DMS79 (cell line): ENCODE measurements at places on chromosomes 2 and 18.

DNA sequence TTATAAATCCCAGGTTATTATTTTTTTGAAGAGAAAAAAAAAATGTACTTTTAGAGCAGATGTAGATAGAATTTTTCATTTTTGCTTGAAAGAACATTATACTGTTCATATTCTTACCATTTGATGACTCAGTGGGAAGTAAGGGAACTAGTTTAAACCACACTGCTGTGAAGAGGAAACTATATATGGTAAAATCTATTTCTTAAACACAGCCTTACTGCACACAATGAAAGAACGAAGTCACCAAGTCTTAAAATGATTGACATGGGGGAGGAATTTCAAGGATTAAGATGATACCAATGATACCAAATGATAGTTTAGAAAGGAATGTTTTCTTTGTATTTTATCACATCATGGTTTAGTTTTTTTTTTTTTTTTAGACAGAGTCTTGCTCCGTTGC, 5.0 kb downstream of the ACTR2 start:
- DNase-seq = no peak

- DNase-seq = peak; percentile 16
These were observed 222.5 kb downstream of the DLGAP1 start for GRCh38 chr18:4232656-4233055.

GRCh38 chr2:230700447-230700846, 12.2 kb upstream of the CAB39 start:
- DNase-seq = no peak

- DNase-seq = no peak
These were observed 49.7 kb upstream of the ABCA12 start for GRCh38 chr2:215188078-215188477.

DNA sequence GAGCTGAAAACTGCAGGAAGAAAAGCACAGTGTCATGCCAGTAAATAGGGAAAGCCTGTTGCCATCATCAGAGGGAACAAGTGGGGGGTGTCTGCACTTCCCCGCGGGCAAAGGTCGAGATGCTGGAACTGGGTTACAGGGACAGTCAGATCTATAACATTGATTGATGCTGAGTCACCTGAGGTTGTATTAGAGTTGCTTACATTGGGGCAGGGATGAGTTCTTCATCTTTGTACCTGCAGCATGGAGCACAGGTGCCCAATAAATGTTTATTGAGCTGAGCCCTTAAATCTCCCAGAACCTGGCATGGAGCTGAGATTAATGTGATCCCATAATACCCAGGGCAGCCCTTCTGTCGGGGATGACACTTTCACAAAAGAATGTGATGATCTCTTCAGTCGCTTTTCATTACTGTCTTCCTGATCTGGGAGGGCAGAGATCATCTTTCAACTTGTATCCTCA, 5.9 kb upstream of the RNF152 start:
- DNase-seq = no peak

- no peak for DNase-seq
These were observed 188.6 kb downstream of the TMEM182 start for GRCh38 chr2:102950371-102950946.

DNA sequence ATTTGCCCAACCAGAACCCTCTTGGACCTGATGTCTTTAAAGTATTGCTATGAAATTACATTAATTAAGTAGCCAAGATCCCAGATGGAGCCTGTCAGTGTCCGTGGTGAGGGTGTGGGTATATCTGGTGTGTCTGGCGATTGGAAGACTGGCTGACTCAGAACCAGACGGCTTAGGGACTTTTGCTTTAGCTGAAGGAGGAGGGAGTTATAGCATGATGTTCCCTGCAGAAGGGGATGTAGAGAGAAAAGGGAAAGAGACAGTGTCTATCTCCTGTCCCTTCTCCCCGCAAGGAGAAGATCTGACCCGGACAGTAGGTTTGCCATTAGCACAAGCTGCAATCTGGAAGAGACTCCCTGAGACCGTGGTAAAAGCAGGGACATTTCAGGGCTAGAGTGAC, 60.6 kb downstream of the POU3F3 start:
- no peak for DNase-seq

DNA sequence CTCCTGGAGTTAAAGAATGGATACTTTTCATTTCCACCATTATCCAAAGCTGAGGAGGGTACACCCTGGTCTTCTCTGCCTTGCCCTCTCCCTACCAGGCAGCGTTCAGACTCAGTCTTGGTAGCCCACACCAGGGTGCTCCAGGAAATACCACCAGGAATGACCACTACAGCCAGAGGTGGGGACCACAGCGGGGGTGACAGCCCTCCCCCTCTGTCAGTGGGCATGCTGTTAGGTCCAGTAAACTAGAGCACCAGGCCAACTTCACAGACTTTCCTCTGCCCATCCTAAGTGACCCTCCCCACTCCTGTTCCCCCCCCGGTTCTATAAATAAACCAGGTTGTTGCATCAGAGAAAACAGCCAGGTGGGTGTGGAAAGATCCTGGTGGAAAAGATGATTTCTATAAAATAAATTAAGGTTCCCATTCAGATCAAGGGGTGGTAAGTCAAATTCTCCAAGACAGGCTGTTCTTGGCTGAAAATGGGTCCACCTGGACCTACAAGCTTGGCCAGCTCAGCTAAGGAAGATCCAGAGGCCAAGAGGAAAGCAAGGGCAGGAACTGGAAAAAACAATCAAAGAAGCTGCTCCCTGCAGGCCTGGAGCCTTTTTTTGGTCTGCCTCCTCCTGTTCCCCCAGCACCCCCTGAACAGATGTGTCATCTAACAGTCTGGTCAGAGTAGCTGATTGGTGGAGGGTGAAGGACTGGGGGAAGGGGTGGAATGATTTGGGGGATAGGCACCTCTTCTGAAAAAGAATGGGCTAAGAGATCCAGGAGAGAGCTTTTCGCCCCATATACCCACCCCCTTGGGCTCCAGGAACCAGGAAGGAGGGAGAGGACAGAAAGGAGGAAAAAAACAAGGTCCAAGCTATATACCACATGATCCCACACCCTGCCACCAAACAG, 2.3 kb downstream of the RAB11FIP5 start:
- no peak for DNase-seq

GRCh38 chr2:101823347-101823791, 125.9 kb downstream of the MAP4K4 start:
- no peak for DNase-seq

DNA sequence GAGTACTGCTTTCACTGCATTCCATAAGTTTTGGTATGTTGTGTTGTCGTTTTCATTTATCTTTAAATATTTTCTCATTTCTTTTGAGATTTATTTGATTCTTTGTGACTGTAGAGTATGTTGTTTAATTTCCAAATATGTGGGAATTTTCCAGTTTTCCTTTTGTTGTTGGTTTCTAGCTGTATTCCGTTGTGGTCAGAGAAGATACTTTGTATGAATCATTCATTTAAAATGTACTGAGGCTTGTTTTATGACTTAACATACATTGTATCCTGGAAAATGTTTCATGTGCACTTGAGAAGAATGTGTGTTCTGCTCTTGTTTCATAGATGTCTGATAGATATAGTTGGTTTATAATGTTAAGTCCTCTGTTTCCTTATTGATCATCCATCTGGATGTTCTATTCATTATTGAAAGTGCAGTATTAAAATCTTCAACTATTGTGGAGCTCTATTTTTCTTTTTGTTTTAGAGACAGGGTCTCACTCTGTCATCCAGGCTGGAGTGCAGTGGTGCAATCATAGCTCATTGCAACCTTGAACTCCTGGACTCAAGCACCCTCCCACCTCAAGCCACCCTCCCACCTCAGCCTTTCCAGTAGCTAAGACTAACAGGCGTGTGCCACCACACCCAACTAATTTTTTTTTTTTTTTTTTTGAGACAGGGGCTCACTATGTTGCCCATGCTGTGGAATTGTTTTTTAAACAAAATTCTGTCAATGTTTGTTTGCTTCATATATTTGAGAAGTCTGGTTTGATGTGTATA, 96.8 kb downstream of the TAF4B start:
- DNase-seq = no peak

DNA sequence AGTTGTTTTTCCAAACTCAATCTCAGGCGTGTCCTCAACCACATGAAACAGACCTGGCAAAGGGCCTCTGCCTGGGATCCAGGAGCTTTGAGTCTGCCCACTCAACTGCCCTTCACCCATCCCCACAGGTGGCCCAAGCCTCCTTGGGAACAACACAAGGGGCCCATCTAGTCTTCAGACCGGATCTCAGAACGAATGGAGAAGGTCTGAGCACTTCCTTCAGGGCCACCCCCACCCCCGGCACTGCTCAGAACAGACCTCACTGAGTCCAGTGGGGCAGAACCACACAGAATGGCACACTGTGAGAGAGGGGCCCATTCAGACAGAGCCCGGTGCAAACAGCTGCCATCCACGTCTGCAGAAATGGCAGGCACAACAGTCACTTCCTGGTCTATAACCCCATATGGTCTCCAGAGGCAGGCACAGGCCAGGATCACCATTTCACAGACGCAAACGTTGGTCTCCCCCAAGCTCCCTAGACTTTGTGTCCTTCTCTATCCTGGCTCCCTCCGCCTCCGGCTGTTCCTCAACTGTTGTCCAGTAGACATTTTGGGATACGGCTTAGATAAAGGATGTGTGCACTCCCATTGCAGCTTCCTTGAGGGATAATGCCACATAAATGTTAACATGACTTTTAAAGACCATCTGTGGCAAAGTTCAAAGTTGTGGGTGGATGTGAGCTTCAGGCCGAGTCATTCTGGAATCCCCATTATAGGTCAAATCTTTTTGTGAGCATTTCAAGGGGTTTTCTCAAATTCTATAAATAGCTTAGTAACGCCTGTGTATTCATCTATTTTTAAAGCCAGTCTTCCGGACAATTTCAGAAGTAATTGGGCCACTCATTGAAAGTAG, 149.7 kb downstream of the SMAD7 start:
- no peak for DNase-seq

GRCh38 chr2:121346407-121346806, 61.4 kb upstream of the TFCP2L1 start:
- no peak for DNase-seq

DNA sequence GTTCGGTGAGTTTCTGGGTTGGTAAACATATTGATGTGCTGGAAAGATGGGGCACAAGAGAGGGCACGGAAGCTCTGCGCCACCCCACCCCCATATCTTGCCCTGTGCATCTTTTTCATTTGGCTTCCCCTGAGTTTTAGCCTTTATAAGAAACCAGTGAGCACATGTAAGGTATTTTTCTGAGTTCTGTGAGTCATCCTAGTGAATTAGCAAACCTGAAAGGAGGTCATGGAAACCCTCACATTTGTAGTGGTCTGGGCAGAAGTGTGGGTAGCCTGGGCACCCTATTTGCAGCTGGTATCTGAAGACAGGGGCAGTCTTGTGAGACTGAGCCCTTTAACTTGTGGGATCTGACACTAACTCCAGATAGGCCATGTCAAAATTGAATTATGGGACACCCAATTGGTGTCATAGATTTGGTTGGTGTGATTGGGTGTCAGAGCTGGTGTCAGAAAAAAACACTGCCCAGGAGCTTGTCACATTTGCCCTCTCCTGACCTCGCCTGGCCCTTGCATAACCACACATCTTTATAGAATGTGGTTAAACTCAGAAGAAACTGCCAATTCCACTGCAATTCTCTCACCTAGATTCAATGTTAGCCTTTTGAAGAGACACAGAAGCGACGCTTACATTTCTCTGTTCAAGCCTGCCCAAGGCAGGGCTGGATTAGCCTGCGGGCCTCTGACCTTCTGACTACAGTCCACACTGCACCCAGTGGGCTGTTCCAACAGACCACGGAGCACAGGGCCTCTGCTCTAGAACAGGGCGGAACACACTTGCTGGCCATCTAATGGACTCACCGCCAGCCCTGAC, 12.0 kb upstream of the GALM start:
- no peak for DNase-seq

GRCh38 chr2:20231598-20232026, 6.7 kb upstream of the SDC1 start:
- DNase-seq = no peak

GRCh38 chr2:30437809-30438548, 9.1 kb upstream of the LCLAT1 start:
- no peak for DNase-seq

DNA sequence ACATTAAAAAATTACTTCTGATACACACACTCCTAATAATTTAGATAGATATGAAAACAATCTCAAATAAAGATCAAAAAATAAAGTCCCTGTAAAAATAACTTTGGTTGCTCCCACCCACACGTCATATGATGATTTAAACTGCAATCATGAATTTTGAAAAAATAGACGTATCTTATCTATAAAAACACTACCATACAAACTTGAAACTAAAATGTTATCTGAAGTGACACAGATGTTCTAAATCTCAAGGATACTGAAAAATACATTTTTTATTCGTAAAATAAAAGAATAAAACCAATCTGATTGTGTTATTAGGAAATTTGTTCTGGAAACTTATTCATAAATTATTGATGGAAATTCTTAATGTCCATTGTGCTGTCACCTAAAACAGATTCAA, 8.1 kb upstream of the BOLA3 start:
- no peak for DNase-seq

DNA sequence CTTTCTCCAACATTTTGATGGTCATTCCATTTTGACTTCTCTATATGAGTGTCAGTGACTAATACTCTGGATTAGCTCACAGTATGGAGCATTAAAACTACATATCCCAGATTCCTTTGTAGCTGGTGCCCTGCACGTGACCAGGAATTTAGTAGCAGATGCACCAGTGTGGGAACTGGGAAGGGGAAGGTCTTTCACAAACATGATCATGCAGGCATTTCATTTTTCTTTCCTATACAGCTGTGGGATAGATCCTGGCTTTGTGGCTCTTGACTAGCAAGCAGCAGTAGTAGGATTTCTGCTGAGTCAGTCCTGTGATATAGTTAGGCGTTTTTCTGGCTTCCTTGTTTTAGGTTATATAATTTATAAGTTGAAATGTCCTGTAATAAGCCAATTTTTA, 971.0 kb upstream of the CDH2 start:
- no peak for DNase-seq

GRCh38 chr2:85215448-85216401, 82.5 kb downstream of the TCF7L1 start:
- peak; percentile 14 for DNase-seq

DNA sequence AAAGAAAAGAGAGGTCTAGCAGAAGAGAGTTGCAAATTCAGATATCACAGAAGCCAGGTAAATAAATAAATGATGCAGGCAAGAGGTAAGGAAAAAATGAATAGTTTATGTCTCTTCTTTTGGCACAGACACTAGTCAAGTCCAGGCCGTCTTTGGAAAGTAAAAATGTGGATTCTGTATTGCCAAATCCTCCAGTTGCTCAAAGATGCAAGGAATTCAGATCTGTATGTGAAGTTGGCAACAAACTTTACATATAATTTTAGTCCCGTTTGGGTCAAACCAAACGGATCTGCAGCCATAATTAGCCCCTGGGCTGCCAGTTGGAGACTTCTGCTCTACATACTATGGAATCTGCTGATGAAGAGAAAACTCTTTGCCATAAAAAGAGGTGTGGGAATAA, 200.5 kb upstream of the RND3 start:
- DNase-seq = no peak
